ENCODE measurements at places on chromosomes 4 and X.
A peak's percentile ranks its signal among the peaks of the same experiment; 100 is the strongest.

- no peak for DNase-seq
Measured at GRCh38 chr4:71167083-71167482, 171.7 kb upstream of the SLC4A4 start.

- no peak for DNase-seq
Measured at GRCh38 chrX:41607264-41607832, 81.4 kb upstream of the GPR34 start.

GRCh38 chr4:119260528-119260927 lies 48.0 kb downstream of the USP53 start:
- DNase-seq: no peak

GRCh38 chr4:159048166-159048886 lies 54.6 kb upstream of the RAPGEF2 start:
- no peak for DNase-seq

DNA sequence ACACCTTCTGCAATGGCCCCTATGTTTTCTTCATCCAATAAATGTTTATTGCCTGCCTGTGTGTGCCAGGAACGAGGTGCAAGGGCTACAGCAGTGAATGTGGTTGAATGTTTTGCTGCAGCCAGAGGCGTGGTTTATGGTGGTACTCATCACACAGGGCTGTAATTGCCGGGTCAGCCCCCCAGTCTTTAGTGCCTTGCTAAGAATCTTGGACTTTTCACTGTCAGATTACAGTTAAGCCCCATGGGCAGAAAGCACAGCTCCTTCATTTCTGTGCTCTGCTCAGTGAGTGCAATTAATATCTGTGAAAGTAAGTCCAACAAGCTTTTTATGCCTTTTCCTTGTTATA lies 67.8 kb downstream of the TAPT1 start:
- peak; percentile 59 for DNase-seq

DNA sequence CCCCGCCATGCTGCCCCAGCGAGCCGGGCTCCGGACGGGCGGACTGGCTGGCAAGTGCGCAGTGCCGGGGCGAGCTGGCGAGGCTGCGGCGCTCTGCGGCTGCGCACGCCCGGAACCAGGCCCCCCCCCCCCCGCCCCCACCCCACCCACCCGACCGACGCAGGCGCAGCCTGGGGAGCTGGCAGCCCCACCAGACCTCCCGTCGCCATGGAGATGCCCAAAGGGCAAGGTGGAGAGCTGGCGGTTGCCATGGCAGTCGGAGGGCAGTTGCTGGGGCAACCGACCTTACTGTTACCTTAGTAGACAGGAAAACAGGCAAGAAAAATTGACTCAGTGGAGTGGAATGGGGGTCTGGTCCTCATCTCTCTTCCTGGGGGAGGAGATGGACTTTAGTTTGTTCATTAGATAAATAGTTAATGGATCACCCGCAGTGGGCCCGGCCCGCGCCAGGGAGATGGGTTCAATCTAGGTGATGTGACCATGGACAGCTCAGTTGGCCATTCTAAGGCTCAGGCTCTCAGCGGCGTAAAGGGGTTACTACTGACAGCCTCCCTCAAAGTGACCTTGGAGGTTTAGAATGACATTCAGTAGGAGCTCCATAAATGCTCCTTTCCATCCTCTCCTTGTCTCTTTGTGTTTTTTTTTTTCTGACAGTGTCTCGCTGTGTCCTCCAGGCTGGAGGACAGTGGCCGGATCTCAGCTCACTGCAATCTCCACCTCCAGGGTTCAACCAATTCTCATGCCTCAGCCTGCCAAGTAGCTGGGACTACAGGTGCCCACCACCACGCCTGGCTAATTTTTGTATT lies at the start of gene PCSK1N:
TSS of gene PCSK1N (minus strand) at position 87 of the 806 bp plus-strand sequence. CDS start at position 9, 78 bp downstream.
- no peak for DNase-seq

GRCh38 chr4:80798082-80798481 lies 232.4 kb upstream of the BMP3 start:
- DNase-seq: no peak
